Hematopoietic multipotent progenitor cell treated with erythropoietin and hydrocortisone succinate and interleukin-3 and kit ligand, for 15 days (in vitro differentiated cells): ENCODE measurements at places on chromosomes 2 and 18.

DNA sequence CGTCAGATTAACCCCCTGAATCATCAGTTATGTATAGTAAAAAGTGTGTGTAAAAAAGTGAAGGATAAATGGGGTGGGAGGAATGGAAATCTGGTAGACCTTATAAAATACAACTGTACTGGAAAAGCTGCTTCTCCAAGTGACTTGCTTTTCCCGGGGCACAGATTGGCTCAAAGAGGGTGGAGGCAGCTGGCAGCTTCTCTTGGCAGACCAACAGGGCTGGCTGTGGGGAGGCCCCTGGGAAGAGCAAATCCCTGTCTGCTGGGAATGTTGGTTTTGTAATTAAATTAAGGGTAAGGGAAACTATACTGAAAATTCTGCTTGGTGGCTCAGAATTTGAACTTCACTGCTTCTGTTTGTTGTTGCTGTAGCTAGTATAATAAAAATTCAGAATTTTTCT is 154.2 kb upstream of the DLX2 start:
- DNase-seq, result no peak

GRCh38 chr2:6972067-6972710 is 55.0 kb downstream of the RNF144A start:
- no peak for DNase-seq

GRCh38 chr2:19131871-19132270 is 226.6 kb downstream of the OSR1 start:
- DNase-seq, result no peak

DNA sequence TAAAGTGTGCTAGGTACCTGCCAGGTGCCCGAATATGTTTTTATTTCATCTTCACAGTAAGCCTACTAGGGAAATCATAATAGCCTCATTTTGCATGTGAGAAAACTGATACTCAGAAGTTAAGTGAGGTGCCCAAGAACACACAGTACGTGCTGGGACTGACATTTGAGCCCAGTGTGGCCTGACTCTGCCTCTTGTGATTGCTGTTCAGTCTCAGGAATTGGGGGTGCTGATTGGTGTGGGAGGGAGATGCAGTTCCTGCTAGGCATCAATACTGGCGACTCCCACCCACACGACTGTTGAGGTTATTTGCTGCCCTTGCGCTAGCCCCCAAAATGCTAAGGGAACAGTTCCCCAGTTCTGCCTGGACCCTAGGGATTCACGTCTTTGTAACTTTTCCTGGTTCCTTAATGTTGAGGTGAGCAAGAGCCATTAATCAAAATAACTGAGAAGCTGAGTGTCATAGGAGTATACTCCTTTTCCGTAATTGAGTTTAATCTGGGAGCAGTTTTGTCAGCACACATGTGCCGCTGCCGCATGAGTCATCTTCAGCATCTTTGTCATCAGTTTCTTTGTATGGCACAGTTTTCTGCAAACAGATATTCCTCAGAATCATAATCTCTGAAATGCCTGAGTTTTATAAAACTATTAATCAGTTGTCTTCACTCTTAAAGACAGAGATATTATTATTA is 120.7 kb downstream of the NCK2 start:
- DNase-seq, result no peak

DNA sequence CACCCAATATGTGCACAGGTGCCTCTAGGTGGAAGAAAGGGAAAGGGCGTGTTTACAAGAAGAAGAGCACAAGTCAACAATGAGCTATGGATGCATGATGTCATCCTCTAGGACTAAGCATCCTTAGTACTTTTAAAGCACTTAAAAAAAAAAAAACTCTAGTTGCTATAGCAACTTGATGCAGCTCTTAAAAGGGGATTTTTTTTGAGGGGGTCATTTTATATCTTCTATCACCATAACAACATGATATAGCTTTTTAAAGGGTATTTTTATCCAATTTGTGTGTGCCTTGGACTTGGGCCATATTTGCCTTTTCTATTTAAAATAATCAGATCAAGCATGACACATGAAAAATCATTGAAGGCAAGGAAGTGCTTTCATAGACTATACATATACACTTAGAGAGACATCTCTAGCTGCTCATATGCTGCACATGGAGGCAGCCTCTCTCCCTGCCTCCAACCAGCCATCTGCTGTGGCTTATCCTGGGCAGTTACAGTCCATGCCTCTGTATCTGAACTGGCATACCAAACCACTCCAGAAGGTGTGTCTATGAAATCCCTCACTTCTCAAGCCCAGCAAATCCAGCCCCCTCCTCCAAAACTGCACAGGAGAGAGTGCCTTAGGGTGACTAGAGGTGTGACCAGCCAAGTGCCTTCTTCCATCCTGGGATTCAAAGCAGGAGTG is 165.4 kb downstream of the MSH2 start:
- no peak for DNase-seq

- no peak for DNase-seq
These were observed 49.4 kb downstream of the POLE4 start for GRCh38 chr2:75007819-75008218.

- DNase-seq, result no peak
These were observed 392.9 kb downstream of the SETBP1 start for GRCh38 chr18:45073556-45073955.

GRCh38 chr18:70321616-70322015 is 32.8 kb downstream of the SOCS6 start:
- no peak for DNase-seq

DNA sequence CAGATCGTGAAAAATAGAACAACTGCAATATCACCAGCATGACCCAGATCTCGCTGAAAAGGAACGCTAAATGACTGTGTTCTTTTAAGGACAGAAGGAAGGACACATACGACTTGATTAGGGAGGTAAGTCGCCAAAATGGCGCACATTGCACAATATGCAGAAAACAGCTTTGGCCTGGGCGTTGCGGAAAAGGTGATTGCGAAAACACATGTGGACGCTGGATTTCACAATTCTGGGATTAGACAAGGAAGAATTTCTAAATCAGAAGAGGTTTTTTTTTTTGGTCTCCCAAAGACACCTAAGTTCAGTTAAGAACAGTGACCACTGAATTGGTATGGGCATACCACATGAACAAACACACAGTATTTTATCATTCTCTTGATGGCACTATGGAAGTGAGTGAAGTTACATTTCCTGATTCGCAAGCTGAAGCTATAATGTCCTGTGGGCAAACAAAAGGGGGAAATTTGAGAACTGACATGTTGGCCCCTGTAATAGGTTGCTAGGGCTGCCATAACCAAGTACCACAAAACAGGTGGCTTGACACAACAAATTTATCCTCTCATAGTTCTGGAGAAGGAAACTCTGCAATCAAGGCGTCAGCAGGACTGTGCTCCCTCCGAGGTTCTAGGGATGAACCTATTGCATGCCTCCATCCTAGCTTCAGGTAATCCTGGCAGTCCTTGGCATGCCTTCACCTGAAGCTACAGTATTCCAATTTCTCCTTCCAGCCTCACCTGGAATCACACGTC is 25.8 kb upstream of the ERICH2 start:
- no peak for DNase-seq

- no peak for DNase-seq
These were observed 20.9 kb upstream of the STEAP3 start for GRCh38 chr2:119202610-119203310.

- no peak for DNase-seq
These were observed 111.8 kb upstream of the GAREM1 start for GRCh38 chr18:32582455-32582854.

- DNase-seq, result no peak
These were observed 28.1 kb downstream of the EPAS1 start for GRCh38 chr2:46325182-46325928.

DNA sequence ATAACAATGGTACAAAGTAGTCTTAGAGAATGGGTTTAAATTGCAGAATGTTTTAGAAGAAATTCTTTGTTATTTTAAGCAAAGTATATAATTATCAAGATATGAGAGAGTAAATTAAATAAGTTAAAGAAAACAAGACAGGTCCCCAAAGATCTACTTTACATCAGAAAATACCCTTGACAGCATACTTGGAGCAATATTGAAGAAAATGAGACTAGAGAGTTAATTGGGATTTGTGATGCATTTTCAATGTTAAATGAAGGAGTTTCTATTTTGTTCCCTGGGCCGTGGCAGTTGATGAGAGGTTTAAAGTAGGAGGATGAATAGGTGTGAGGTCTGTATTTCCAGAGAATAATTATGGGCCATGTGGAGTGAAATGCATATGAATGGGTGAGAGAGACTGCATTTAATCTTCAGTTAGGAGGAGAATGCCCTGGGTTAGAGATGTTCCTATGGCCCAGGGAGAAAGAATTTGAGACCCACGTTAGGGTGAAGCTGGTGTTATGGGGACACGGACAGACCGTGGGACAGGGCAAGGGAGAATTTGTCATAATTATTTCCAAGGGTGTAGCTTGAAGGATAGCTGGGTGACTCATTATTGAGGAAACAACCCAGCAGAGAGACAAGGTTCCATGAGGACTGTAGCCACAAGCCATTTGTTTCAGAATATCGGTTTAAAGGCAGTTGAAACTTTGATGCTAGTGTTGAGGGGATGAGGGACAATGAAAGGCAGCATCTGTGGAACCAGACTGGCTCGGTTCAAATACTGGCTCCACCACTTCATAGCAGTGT is 22.7 kb downstream of the MGAT5 start:
- no peak for DNase-seq

DNA sequence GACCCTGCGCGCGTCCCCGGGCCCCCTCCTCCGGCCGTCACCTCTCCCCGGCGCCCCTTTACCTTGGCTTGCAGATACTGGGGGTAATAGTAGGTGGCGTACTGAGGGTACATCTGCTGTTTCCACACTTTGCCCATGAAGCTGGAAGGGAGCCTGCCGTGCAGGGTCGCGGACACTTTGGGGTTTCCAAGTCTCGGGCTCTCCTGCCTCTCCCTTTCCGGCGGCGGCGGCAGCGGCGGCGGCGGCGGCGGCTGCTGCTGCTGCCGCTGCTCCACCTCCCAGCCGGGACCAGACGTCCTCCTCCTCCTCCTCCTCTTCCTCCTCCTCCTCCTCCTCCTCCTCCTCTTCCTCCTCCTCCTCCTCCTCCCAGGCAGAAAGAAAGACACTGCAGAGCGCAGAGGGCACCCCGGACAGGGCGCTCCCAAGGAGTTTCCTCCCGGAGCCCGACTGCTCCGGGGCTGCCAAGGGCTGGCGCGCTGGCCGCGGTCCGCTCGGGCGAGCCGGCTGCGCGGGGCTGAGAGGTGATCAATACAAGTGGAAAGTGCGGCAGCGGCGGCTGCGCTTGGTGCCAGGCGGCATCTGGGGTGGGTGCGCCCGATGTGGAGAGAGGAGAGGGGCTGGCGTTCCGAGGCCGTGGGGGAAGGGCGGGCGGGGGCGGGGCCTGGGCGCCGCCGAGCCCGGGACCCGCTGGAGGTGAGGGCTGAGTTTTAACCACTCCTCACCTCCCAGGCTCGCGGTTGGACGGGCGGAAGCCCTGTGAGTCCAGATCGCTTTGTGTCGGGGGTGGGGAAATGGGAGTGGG is at the start of gene RBMS1:
TSS of gene RBMS1 (minus strand) at position 581 of the 802 bp plus-strand sequence. CDS start at position 137, 444 bp downstream.
- no peak for DNase-seq

- DNase-seq, result no peak
These were observed 45.4 kb downstream of the GORASP2 start for GRCh38 chr2:170974304-170974993.

DNA sequence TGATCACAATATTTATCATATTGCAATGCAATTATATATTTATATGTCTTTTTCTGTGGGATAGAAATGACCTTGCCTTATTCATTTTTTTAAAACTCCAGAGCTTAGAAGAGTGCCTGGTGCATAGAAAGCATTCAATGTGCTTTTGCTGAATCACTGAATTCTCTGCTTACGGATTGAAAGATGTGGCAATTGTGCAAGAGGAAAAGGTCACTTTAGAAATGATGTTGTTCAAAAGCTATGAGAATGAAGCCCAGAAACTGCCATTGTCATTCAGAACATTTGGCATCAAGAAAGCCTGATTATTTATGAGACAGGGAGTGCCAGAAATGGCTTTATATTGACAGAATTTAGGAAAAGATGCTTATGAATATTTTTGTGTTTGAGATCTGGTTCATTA is 678.6 kb upstream of the CDH2 start:
- no peak for DNase-seq

DNA sequence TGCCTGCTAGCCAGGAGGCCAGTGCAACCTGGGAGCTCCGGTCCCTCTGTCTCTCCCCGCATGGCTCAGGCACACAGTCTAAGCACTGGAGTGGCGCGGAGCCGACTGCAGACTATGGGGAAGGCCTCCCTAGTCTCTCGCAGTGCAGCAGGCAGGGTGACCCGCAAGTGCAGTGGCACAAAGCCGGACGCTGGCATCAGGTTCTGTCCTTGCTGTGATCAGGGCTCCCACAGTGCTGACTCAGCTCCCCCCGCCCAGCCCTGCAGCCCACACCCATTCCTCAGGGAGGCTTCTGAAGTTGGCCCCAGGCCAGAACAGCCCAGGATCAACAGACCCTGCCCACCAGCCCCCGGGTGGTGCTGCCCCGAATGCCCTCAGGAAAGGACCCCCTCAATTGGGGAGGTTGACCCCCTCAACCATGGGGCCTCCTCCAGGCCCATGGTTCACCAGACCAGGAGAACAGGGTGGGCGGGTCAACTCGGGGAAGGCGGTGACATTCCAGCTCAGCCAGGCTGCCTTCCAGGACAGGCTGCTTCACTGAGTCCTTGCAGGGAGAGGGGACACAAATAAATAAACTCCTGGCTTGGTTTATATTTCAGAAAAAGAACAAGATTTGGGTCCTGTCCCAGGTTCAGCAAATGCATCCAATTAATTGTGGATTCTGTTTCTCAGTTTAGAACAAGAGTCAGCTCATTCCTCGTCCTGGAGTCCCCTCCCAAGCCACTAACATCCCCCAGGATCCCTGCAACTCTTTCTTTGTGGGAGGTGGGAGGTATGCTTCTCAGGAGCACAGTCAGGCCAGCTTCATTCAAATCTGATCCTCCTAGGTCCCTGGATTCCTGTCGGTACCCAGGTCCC is 12.2 kb downstream of the BIN1 start:
- DNase-seq, result no peak

DNA sequence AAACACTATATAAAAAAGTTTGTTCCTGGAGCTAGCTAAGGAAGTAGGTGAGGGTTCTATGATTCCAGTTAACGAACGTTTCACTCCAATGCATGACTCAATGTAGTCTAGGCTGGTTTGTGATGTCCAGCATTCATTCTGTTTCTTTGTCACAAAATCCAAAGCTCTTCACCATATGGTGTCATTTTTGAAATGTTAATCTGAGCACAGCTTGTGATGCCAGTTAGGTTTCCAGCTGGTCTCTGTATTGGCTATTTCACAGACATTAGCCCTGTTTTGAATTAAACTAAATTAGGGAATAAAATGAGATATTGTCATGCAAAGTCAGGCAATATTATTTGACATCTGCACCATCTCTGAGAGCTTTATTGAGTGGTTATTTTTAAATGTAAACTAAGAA is 159.4 kb downstream of the RBM43 start:
- DNase-seq, result no peak
